ENCODE measurements at places on chromosomes 3 and 15. TPM values are rescaled to one million over a fixed set of nuclear protein-coding genes. Genes with fewer than 3 reads are reported as not detected.
A peak's percentile ranks its signal among the peaks of the same experiment; 100 is the strongest.

GRCh38 chr3:117045143-117045542, 335.6 kb downstream of the TUSC7 start:
- no peak overlapping the region for H3K27ac ChIP-seq
- H3K4me1 ChIP-seq: no peaks in the 10 kb centered on the region

DNA sequence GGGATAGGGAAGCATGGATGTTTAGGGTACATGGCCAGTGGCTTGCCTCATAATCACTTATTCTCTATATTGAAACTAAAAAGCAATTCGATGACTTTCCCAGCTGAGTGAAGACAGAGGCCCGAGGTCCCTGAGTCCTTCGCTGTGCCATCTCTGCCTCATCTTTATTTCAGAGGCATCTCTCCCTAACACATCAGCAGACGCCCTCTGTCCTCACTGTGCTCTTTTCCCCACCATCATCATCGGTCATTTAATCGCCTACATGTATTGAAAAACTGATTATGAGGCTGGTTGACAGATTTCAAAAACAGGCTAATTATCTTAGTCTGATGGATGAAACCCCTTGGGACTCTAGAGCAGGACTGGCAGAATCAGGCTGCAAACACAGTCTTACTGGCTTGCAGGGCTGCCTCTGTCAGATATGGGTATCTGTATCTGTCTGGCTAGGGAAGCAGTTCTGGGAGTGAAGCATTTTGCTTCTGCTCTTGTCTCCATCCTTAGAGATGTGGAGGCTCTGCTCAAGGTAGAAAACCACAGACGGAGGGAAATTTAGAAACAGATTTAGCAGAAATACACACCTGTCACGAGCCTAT, 291.0 kb upstream of the CHRM5 start:
- 0 out of 2 replicates have a peak, but pooled peaks cover under 1% of the 10 kb centered on the region for H3K4me1 ChIP-seq
- H3K36me3 ChIP-seq: no peaks in the 10 kb centered on the region
- no peak overlapping the region for H3K27ac ChIP-seq
- H3K27me3 ChIP-seq: no peaks in the 10 kb centered on the region
- no peak for DNase-seq
- H3K4me3 ChIP-seq: no peak overlapping the region

- no peak overlapping the region for H3K4me3 ChIP-seq
- no peak for DNase-seq
- no peaks in the 10 kb centered on the region for H3K27me3 ChIP-seq
- no peaks in the 10 kb centered on the region for H3K36me3 ChIP-seq
Observed at GRCh38 chr3:69612791-69613190, 126.5 kb upstream of the MITF start.

DNA sequence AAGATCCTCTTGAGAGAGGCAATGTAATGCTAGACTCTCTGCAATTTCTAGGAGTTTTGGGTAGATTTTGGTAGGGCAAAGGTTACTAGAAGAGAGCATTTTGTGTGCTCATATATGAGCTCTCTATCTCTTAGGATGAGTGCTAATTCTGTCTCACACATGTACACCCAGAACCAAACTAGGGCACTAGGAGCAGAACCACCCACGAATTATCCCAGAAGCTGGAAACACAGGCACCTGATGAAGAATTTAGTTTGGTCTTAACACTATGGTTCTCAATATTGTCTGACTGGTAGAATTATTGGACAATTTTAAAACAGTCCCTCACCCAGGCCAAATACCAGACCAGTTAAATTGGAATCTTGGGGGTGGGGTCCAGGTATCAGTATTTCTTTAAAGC, 94.8 kb downstream of the PRICKLE2 start:
- DNase-seq: no peak
- H3K36me3 ChIP-seq: no peaks in the 10 kb centered on the region
- no peaks in the 10 kb centered on the region for H3K4me1 ChIP-seq
- H3K27me3 ChIP-seq: no peaks in the 10 kb centered on the region

- no peaks in the 10 kb centered on the region for H3K36me3 ChIP-seq
- no peak overlapping the region for H3K27ac ChIP-seq
- H3K27me3 ChIP-seq: no peaks in the 10 kb centered on the region
- no peak overlapping the region for H3K4me3 ChIP-seq
- H3K4me1 ChIP-seq: no peaks in the 10 kb centered on the region
Observed at GRCh38 chr15:29516929-29517328, 247.3 kb upstream of the NSMCE3 start.

GRCh38 chr15:56839641-56840040, 78.8 kb upstream of the TCF12 start:
- H3K36me3 ChIP-seq: no peaks in the 10 kb centered on the region
- no peak overlapping the region for H3K4me3 ChIP-seq
- H3K27ac ChIP-seq: no peak overlapping the region
- no peak for DNase-seq

CACNA1D gene
- 2.6 TPM for total RNA-seq

DNA sequence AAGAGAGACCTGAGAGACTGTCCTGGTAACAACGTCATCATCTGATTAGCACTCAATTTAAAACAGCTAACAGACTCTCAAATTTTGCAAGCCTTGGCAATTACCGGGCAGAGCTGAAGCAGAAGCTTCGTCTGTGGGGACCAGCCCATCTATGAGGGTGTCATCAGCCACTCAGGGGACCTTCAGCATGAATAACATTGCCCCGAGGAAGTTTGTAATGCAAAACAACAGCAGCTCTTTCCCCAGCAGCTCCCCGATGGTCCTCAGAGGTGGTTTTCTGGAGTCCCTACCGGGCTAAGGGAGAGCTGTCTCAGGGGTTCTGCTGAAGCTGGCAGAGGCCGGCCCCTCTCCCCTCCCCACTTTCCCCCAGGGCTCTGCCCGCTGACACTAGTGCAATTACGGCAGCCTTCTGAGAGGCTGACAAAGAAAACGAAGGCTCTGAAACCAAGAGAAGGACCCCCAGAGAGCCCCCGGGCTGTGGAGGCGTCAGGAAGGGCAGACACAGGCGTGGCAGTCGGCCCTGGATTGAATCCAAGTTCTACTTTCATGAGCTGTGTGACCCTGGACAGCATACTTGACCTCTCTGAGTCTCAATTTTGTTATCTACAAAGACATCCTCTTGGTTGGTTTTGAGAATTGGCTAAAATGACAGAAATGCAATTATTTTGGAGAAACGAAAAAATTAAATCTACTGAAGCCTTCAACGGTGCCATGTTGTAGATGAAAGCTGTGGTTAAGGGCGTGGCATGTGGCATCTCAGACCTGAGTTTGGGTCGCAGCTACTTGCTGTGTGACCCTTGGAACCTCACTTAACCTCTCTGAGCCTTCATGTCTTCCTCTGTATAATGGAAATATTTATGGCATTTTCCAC, 102.1 kb upstream of the TLE3 start:
- H3K36me3 ChIP-seq: no peaks in the 10 kb centered on the region
- no peak overlapping the region for H3K4me3 ChIP-seq
- peaks cover 25% of the 10 kb centered on the region for H3K4me1 ChIP-seq
- H3K27me3 ChIP-seq: no peaks in the 10 kb centered on the region
- DNase-seq: no peak

GRCh38 chr3:193772422-193772763, 179.4 kb downstream of the OPA1 start:
- no peaks in the 10 kb centered on the region for H3K36me3 ChIP-seq
- no peaks in the 10 kb centered on the region for H3K4me1 ChIP-seq
- H3K27ac ChIP-seq: no peak overlapping the region
- no peak for DNase-seq
- no peaks in the 10 kb centered on the region for H3K27me3 ChIP-seq

- no peaks in the 10 kb centered on the region for H3K4me1 ChIP-seq
- H3K4me3 ChIP-seq: no peak overlapping the region
- no peaks in the 10 kb centered on the region for H3K36me3 ChIP-seq
- H3K27ac ChIP-seq: no peak overlapping the region
Observed at GRCh38 chr3:57006179-57006657, 54.2 kb upstream of the SPATA12 start.

GRCh38 chr15:70447521-70447920, 315.8 kb downstream of the UACA start:
- no peak overlapping the region for H3K4me3 ChIP-seq
- H3K4me1 ChIP-seq: no peaks in the 10 kb centered on the region
- no peaks in the 10 kb centered on the region for H3K36me3 ChIP-seq
- DNase-seq: no peak

GRCh38 chr3:182487143-182487542, 306.2 kb upstream of the ATP11B start:
- DNase-seq: no peak
- no peak overlapping the region for H3K4me3 ChIP-seq
- H3K27ac ChIP-seq: no peak overlapping the region
- no peaks in the 10 kb centered on the region for H3K27me3 ChIP-seq

GRCh38 chr3:46214751-46215352, 6.7 kb upstream of the CCR1 start:
- no peaks in the 10 kb centered on the region for H3K36me3 ChIP-seq
- H3K27me3 ChIP-seq: no peaks in the 10 kb centered on the region
- H3K27ac ChIP-seq: no peak overlapping the region
- no peak for DNase-seq
- H3K4me1 ChIP-seq: peaks cover 31% of the 10 kb centered on the region

FOXB1 gene
- not detected for total RNA-seq

PAQR5 gene
- not detected for total RNA-seq

RPUSD2 gene
- total RNA-seq: 26.1 TPM

NLGN1 gene
- total RNA-seq: not detected

DNA sequence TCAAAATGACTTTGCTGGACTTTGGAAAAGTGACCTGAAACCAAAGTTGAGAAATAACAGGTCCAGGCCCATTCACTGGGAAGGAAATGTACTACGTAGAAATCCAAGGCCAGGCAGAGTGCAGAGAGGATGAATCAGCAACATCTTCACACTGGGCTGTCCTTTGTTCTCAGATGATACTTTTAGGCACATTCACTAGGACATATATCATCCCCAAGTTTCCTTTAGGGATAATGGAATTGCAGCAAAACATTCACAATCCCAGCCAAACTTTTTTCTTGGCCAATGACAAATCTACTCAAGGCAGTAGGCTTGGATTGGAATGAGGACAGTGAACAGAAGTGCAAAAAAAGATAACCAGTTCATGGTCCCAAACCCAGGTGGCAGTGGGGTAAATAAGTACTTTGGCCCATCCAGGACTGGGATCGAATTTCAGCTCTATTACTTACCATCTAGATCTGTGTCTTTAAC, 75.1 kb downstream of the CLDN11 start:
- no peak overlapping the region for H3K4me3 ChIP-seq
- H3K27me3 ChIP-seq: no peaks in the 10 kb centered on the region
- H3K27ac ChIP-seq: no peak overlapping the region
- H3K36me3 ChIP-seq: no peaks in the 10 kb centered on the region
- no peaks in the 10 kb centered on the region for H3K4me1 ChIP-seq

DNA sequence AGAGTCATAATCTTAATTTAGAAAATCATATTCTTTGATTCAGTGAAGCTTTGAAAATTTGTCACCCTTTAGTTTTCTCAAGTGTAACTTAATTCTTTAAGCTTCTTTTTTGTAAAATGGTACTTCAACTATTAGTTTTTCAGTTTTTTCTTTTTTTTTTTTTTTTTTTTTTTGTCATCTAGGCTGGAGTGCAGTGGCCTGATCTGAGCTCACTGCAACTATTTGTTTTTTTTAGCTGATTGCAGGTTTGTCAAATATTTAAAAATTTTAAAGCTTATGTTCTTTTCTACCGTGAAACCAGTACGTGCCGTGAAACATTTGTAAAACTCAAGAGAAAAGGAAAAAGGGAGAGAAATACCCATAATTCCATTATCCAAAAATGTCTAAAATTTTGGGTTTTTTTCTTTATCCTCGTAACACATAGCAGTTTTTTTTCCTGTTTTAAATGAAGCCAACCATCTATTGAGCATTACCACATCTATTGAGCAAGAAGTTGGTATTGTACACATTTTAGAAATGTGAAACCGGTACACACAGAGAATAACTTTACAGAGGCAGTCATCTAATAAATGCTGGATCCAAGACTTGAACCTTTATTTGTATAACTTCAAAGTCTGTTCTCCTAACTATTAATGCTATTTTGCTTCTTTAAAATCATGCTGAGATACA, 25.7 kb downstream of the ECT2 start:
- H3K27ac ChIP-seq: no peak overlapping the region
- no peaks in the 10 kb centered on the region for H3K27me3 ChIP-seq
- H3K4me3 ChIP-seq: no peak overlapping the region
- DNase-seq: no peak
- peaks cover 3% of the 10 kb centered on the region for H3K36me3 ChIP-seq

DNA sequence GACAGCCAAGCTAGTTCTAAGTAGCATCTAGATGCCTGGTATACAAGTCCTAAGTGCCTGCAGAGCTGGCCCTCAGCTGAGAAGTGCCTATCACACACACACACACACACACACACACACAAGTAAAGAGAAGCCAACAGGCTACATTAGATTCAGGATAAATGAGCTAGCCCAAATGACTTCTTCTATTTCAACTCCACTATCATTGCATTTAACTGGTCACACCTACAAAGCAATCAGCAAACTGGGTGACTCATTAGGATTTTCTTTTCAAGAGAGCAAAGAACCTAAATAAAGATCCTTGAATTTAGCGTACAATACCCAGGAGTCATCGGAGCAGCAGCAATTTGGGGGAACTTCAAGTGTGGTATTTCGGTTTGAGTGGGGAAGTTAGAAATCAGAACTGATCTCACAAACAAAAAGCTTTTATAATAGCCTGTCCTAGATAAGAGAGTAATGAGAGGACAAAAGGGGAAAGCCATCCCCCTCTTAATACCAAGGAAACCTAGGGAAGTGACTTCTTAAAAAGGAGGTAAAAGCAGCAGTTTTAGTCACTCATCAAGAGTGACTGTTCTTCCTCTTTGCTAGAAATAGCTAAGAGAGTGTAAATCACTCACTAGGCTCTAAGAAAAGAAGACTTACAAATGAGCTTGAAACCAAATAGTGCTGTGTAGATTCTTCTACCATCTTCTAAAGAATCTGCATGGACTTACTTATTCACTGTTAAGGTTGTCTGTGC, 112.7 kb downstream of the TNIK start:
- H3K36me3 ChIP-seq: peaks cover 9% of the 10 kb centered on the region
- peak overlapping the region; percentile 94 for H3K27ac ChIP-seq
- H3K4me3 ChIP-seq: peak overlapping the region; percentile 33
- H3K27me3 ChIP-seq: no peaks in the 10 kb centered on the region
- peaks cover 78% of the 10 kb centered on the region for H3K4me1 ChIP-seq

- H3K4me3 ChIP-seq: no peak overlapping the region
- H3K27me3 ChIP-seq: no peaks in the 10 kb centered on the region
- no peaks in the 10 kb centered on the region for H3K36me3 ChIP-seq
- H3K4me1 ChIP-seq: no peaks in the 10 kb centered on the region
- no peak overlapping the region for H3K27ac ChIP-seq
Observed at GRCh38 chr3:30156586-30157498, 449.6 kb upstream of the TGFBR2 start.
